Uterus (tissue), 4 donors: ENCODE measurements at places on chromosomes 4 and X. TPM values are rescaled to one million over a fixed set of nuclear protein-coding genes. Genes with fewer than 3 reads are reported as not detected.

DNA sequence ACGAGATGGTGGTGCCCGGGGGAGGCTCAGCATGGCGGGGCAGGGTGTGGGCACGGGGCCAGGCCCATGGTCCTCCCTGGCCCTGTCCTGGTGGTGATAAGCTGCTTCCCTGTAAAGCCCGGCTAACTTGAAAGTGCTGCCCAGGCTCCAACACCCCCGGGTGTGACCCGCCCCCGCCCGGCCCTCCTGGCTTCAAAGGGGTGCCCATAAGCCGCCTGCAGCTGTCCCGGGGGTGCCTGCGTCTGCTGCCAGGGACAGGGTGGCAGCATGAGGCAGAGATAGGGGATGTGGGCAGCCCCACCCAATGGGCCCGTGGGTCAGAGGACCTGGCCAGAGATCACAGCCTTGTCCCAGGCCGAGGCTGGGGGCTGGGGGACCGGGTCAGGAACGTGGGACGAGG, 18.1 kb downstream of the FGFRL1 start:
- DNase-seq = no peak

GRCh38 chr4:182404376-182404775, 161.2 kb downstream of the TENM3 start:
- DNase-seq = no peak

DNA sequence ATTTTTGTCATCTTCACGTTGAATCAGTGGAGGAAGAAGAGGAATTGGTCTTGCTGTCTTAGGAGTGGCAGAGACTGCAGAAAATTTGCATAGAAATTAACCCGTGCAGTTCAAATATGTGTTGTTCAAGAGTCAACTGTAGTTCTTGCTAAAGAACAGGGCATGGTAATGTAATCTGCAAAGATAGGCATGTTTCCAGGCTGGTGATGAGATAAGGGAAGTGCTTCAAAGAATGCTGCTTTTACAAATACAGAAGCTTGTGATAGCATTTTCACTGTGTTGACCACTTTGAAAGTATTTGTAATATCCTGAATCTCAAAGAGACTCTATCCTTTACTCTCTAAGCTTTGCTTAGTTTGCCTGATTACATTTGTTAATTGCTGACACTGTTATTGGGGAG, 60.1 kb downstream of the PRRG1 start:
- DNase-seq = no peak

DNA sequence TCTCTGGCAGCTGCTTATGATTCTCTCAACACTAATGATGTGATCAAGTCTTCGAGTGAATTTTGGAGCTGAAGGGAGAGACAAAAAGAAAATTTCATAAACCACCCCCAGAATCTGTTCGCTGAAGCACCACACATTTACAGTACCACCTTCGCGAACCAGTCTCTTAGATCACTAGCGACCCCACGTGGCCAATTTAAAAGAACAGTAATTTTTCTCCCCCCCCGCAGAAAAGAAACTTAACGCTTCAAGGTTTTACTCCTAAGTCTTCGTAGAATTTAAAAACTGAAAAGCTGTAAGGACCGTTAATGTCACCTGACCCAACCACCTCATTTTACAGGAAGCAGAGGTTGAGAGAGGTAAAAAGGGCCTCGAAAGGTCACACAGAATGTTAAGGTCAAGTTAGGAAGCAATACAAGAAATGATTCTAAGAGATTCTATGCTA, 187.5 kb downstream of the QDPR start:
- DNase-seq = peak; percentile 60

- DNase-seq = no peak
These were observed 13.6 kb downstream of the UVSSA start for GRCh38 chr4:1360423-1361283.

DNA sequence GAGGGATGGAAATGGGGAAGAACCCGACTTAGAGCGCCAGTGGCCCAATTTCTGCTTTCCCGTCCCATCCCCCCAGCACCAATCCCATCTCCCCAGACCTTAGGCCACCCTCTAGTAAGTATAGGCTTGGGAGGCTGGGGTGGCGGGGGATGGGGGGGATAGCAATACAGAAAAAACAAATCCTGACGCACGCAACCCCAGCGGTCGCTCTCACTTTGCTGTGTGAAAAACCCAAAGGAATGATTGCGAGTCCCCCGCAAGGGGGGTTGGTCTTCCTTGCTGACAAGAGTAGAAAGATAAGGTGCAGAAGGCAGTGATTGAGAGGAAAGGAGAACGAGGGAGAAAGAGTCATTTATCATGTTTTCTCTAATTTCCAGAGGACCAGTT, 863 bp downstream of the CPE start:
- peak; percentile 26 for DNase-seq

GRCh38 chr4:84901740-84902281, 64.7 kb downstream of the WDFY3 start:
- no peak for DNase-seq

- no peak for DNase-seq
These were observed 75.2 kb downstream of the SLC10A7 start for GRCh38 chr4:146446555-146446954.

GRCh38 chr4:68283714-68284113, 38.2 kb upstream of the TMPRSS11B start:
- no peak for DNase-seq

- no peak for DNase-seq
These were observed 36.7 kb downstream of the PF4 start for GRCh38 chr4:73945140-73945539.

- DNase-seq = no peak
These were observed 48.7 kb downstream of the DDX60 start for GRCh38 chr4:168269896-168270295.

TRIML1 gene
- total RNA-seq = not detected

- no peak for DNase-seq
These were observed 4.1 kb upstream of the KIAA0232 start for GRCh38 chr4:6778435-6778834.

GRCh38 chr4:11585506-11585905, 156.8 kb upstream of the HS3ST1 start:
- no peak for DNase-seq

DNA sequence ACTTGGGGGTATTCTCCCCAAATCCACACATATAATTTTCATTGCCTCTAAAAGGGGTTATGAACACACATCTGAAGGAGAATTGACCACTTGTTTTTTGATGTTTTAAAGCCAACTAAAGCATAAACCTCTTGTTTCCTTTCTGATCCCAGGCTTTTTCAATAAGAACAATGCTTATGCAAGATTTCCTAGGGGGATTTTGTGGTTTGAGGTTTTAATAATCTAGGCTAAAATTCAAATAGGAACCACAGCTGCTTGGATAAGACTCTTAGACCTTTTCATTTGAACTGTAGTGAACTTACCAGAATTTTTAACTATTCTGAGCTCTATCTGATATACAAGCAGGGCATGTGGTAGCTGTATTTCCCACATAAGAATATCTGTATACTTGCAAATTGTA, 651.1 kb downstream of the ANKRD50 start:
- no peak for DNase-seq

GRCh38 chr4:26459756-26460530, 30.3 kb downstream of the CCKAR start:
- DNase-seq = no peak

- no peak for DNase-seq
These were observed 14.4 kb downstream of the SHROOM4 start for GRCh38 chrX:50799531-50799961.

ADRA2C gene
- total RNA-seq = 13.1 TPM

DNA sequence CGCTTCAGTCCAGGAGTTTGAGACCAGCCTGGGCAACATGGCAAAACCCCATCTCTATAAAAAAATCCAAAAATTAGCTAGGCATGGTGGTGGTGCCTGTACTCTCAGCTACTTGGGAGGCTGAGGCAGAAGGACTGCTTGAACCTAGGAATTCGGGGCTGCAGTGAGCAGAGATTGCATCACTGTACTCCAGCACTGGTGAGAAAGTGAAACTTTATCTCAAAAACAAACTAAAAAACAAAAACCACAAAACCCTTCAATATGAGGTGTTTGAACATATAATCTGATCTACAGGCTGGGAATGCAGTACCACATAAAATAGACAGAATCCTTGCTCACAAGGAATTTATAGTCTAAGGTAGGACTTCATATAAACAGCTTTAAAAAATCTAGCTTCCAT, 103.9 kb downstream of the PDS5A start:
- no peak for DNase-seq

DNA sequence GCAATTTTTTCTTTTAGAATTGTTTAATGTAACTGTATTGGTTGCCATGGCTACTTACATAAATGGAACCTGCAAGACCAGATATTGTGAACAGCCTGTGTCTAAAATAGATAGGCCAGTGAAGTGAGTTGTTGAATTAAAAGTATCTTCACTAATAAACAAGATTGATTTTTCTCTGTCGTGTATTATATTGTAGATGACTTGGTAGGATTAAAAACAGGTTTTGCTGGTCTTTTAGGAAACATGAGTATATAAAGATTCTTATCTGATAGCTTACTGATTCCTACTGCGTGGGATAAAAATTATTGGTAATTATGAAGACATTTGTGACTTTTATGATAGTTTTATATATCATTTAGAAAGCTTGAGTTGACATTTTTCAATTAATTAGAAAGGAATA, 162.1 kb downstream of the KDM6A start:
- DNase-seq = no peak

DNA sequence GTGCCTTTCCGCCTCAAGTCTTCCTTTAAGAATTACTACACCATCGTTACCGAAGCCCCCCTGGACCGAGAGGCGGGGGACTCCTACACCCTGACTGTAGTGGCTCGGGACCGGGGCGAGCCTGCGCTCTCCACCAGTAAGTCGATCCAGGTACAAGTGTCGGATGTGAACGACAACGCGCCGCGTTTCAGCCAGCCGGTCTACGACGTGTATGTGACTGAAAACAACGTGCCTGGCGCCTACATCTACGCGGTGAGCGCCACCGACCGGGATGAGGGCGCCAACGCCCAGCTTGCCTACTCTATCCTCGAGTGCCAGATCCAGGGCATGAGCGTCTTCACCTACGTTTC, 2.2 kb downstream of the PCDH10 start:
- DNase-seq = no peak

- DNase-seq = no peak
These were observed 301.7 kb downstream of the PCDH10 start for GRCh38 chr4:133450813-133451212.

DNA sequence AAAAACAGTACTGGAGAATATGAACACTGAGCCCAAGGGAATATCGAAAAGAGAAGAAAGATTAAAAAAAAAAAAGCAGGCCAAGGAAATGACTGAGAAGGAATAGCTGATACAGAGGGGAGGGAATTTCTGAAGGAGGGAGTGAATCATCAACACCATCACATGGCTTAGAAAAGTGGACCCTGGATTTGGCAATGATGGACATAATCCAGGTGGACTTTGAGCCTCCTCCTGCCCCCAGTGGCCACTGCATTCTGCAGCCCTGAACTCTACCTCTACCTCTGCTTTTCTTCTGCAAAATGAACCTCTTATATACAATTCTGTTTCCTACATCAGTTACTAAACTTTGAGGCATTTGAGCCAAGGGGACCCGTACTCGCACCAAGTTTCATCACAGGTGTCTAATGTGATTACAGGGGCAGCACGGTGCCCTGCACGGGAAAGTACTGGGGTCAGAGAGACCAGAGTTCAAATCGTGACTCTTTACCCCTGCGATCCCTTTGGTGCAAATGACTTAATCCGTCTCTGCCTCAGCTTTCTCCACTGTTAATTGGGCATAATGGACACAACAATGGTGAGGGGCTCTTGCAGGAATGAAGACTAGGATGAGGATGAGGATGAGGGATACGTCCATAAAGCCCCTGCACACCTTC, 1.1 kb downstream of the OCIAD2 start:
- DNase-seq = no peak

OPRPN gene
- not detected for total RNA-seq

DNA sequence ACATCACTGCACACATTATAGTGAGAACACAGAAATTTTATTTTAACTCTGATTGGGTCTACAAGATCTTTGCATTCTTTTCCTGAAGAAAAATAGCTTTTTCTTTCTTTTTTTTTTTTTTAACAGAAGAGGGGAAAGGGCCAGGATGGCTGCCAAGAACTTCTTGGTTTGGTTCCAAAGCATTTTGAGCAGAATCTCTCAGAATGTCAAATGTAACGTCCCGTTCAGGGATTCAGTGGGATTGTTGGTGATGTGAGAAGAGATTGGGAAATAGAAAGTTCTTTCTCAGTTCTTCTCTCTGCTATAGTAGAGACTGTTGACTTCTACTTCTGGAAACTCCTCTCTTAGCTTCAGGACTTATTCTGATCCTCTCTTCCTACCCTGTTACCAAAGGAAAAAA, 70.9 kb upstream of the CBR4 start:
- peak; percentile 38 for DNase-seq

GRCh38 chr4:4427121-4427870, 40.4 kb downstream of the NSG1 start:
- DNase-seq = no peak

DNA sequence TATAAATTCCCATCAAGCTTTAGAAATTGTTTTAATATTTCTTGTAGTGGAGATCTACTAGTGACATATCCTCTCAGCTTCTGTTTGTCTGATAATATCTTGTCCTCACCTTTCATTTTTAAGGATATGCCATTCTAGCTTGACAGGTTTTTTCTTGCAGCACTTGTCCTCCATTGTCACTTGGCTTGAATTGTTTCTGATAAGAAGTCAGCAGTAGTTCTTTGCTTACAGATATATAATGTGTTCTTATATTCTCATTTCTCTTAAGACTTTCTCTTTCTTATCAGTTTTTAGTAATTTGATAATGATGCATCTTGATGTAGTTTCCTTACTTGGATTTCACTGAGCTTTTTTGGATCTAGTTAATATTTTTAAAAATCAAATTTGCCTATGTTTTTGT, 120.6 kb upstream of the NUDT6 start:
- DNase-seq = no peak

DNA sequence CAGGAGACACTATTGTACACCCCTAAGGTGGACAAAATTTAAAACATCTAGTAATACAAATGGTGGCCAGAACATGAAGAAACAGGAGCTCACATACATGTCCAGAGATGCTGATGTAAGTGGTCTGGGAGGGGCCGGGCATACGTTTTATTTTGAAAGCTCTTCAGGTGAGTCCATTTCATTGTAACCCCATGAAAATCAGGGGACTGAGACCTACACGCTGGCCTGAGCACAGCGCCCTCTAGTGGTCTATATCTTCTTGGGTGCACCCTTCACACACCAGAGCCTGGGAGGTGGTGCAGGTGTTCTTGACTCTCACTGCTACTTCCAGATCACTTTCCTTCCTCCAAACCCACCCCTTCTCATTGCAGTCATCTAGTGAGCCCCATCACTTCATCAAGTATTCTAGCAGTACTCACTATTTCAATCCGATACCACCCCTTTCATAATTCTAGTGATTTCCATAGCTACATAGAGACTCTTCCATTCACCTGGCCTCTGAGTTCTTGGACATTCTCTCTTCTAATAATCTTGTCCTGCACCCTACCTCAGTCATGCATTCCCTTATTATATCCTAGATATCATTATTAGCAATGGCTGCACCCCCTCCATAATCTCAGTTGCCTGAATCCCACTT, 4.3 kb upstream of the TLR6 start:
- no peak for DNase-seq

- DNase-seq = no peak
These were observed 72.5 kb downstream of the EVC2 start for GRCh38 chr4:5635826-5636195.

SUV39H1 gene
- total RNA-seq = 7.8 TPM

PRPS2 gene
- 44.5 TPM for total RNA-seq
